Hypothalamus (tissue), 51 donors: ENCODE measurements at places on chromosomes 7 and 10.

GRCh38 chr7:117459735-117460134 is 20.1 kb upstream of the CFTR start:
- no peak for DNase-seq

- DNase-seq, result peak; percentile 55
Observed at GRCh38 chr10:68406111-68406814, 814 bp downstream of the RUFY2 start.

GRCh38 chr10:124403548-124403947 is 15.2 kb downstream of the OAT start:
- DNase-seq, result no peak

- DNase-seq, result no peak
Observed at GRCh38 chr10:95276367-95277200, 14.2 kb downstream of the PDLIM1 start.

DNA sequence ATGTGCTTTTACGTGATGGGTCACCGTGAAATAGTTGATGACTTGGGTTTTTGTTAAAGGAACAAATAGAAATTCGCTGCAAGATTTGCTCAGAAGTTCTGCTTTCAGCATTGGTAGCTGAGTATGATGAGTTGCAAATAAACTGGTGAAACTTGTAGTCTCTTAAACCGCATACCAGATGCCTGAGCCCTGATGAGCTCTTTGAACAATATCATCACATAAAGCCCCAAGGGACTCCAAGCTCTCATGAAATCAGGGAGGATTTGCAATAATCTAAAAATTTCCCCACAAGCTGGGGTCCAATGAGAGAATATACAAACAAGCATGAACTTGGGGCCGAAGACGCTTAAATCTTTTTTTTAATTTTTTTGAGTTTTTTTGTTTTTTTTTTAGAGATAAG is 312.4 kb downstream of the CALN1 start:
- no peak for DNase-seq

DNA sequence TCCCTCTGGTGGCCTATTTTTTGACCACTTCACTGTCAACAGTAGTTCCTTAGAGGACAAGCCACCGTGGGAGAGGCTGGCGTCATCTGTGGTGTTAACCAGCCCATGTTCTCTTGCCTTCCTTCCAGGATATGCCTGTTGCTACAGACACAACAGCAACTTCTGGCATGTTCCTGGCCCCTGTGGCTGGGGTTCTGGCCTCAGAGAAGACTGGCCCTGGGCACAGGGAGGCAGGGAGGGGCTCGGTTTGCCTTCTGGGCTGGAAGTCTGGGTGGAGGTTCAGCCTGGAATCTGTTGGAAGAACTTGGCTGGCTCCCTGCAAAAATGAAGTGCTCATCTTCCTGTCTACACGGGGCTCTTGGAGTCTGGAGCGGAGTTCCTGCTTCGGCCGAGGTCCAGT is 25.7 kb downstream of the GOLGA7B start:
- DNase-seq, result no peak

DNA sequence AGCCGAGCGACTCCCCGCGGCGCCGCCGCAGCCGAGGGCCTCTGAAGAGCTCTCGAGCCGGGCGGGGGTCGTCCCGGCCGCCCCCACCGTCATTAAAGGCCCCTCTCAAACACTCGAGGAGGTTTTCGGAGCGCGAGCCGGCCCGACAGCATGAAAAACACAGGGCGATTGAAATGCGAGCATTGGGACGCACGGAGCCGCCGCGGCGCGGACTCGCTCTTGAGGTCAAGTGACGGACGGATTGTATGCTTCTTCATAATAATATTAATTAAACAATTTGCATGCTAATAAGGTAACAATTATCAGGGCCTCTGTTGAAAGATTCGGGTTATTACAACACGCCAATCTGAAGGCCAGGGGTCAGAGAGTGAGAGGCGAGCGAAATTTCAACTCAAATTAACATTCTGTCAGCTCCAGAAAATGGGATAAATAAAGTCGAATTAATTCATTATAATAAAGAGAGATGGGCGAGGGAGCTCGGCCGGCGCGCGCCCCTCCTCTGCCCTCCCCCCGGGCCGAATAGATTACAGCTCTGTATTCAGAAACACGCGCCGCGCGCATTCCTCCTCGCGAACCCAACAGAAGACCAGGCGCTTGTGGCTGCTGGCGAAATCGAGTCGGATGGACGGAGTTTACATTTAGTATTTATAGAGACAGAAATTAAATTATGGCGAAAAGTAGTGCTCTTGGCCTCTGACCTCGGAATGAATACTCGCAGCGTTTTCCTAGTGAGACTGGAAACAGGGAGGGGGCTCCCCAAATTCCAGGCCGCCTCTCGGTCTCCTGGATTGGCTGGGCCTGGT is 2.1 kb upstream of the UNCX start:
- DNase-seq, result no peak

DNA sequence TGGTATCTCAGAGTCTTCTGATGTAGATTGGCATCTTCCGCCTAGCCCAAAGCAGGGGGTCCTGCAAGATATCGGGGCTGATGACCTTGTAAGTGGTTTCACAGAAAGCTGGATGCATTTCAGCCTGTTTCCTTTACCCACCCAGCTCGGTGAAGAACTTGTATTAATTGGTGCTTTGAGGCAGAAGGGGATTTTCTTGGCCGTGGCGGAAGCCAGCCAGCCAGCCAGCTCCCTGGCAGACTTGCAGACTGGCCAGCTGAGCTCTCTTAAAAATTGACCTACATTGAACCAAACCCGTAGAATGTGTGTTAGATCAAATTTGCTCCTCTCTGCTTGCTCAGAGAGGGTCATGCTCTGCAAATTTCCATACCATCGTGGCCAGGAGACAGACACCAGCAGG is 218.4 kb downstream of the ADAM12 start:
- no peak for DNase-seq

GRCh38 chr10:89373916-89374711 is 3.7 kb upstream of the IFIT1B start:
- peak; percentile 83 for DNase-seq

GRCh38 chr10:45254892-45255291 is 60.5 kb downstream of the OR13A1 start:
- DNase-seq, result no peak
